ENCODE measurements at places on chromosomes 7 and 10. TPM values are rescaled to one million over a fixed set of nuclear protein-coding genes. Genes with fewer than 3 reads are reported as not detected.
A peak's percentile ranks its signal among the peaks of the same experiment; 100 is the strongest.

- no peaks in the 10 kb centered on the region for H3K4me1 ChIP-seq
- no peak overlapping the region for H3K4me3 ChIP-seq
- DNase-seq: peak; percentile 55
- H3K27me3 ChIP-seq: no peaks in the 10 kb centered on the region
These were observed 14.4 kb downstream of the CDC14C start for GRCh38 chr7:48938539-48939295.

DNA sequence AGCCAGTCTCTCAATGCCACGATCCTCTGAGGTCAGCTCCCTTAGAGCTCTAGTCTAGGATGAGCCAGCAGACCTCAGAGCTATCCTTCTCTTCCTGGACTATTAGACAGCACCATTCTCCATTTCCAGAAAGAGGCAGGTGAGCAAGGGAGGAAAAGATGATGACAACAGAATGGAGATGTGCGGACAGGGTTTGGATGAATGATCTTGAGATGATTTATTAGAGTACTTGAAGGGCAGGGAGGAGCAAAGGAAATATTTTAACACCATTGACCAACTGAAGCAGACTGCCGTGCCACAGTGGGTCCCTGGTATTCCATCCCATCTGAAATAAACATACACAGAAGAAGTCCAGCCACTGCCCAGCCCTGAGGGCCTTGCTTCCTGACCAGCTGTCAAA is 94.3 kb downstream of the CFAP58 start:
- no peak overlapping the region for H3K4me3 ChIP-seq
- H3K36me3 ChIP-seq: no peaks in the 10 kb centered on the region
- no peak overlapping the region for H3K27ac ChIP-seq

GRCh38 chr7:48045195-48045765 is 9.9 kb downstream of the C7orf57 start:
- no peak overlapping the region for H3K27ac ChIP-seq
- no peaks in the 10 kb centered on the region for H3K27me3 ChIP-seq
- no peaks in the 10 kb centered on the region for H3K36me3 ChIP-seq
- no peaks in the 10 kb centered on the region for H3K4me1 ChIP-seq
- H3K4me3 ChIP-seq: no peak overlapping the region

GRCh38 chr10:11236234-11236633 is 218.6 kb downstream of the CELF2 start:
- H3K4me1 ChIP-seq: peaks cover 4% of the 10 kb centered on the region
- no peak for DNase-seq
- H3K27me3 ChIP-seq: no peaks in the 10 kb centered on the region
- no peak overlapping the region for H3K4me3 ChIP-seq
- H3K36me3 ChIP-seq: no peaks in the 10 kb centered on the region
- no peak overlapping the region for H3K27ac ChIP-seq

DNA sequence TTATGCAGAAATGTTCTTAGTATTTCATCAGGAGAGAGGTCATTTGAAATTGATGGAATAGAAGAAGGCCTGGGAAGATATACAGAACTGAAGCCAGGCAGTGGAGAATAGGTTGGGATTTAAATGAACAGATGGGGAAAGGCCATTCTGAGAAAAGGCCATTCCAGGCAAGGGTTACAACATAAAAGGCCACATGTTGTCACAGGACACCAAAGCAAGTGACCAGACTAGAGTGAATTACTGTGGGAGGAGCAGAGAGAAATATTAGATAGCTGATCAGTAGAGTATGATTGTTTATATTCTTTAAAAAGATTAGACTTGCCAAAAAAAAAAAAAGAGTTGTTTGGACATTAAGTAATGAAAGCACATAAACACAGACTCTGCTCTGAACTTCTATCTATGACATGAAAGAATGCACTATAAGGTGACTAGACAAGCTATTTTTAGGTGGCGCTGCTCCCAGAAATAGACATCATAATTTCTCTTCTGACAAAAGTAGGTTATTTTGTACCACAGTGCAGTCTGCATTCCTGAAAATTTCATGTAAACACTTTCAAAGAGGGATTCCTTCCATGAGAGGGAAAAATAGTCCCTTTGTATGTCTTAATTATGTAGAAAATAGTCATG is 55.2 kb upstream of the DKK1 start:
- DNase-seq: no peak
- H3K4me3 ChIP-seq: no peak overlapping the region
- H3K4me1 ChIP-seq: peaks cover 1% of the 10 kb centered on the region
- no peak overlapping the region for H3K27ac ChIP-seq
- H3K36me3 ChIP-seq: no peaks in the 10 kb centered on the region

DNA sequence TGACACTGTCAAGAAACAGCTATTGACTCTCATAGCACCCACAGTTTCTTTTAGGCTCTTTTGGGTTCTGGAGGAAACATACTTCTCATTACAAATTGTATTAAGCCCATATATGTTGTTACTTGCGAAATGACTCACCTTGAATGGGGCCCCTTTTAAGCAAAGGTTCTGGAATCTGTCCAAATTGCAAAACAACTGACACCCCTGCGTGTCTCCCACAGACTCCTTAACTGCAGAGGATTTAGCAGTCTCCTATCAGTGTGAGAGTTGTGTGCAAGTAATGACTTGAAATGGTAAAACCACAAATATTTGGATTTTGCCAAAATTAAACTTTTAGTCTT is 192.3 kb downstream of the DNAJC1 start:
- no peaks in the 10 kb centered on the region for H3K4me1 ChIP-seq
- H3K27ac ChIP-seq: no peak overlapping the region
- peaks cover 4% of the 10 kb centered on the region for H3K27me3 ChIP-seq
- H3K36me3 ChIP-seq: no peaks in the 10 kb centered on the region
- no peak overlapping the region for H3K4me3 ChIP-seq

DNA sequence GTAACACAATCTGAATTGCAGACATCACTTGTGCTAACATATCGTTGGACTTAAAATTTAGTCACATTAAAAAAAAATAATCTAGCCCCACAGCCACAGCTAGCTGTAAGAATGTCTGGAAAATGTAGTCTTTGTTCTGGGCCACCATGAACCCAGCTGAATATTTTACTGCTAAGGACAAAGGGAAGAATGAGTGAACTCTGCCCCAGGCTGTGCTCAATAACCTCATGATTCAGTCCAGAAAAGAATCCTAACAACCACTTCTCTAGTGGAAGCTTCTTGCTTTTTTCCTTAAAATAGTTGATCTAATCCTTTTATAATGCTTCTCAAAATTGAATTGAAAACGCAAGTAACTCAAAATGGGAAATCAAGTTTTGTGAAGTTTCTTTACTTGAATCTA is 25.6 kb upstream of the SOSTDC1 start:
- no peaks in the 10 kb centered on the region for H3K4me1 ChIP-seq
- no peak overlapping the region for H3K27ac ChIP-seq
- H3K27me3 ChIP-seq: no peaks in the 10 kb centered on the region

- H3K36me3 ChIP-seq: no peaks in the 10 kb centered on the region
- H3K4me3 ChIP-seq: no peak overlapping the region
- H3K27me3 ChIP-seq: no peaks in the 10 kb centered on the region
- H3K4me1 ChIP-seq: peaks cover 3% of the 10 kb centered on the region
These were observed 21.0 kb upstream of the LRRC17 start for GRCh38 chr7:102891693-102892261.

GRCh38 chr10:85032981-85033380 is 704.6 kb downstream of the CCSER2 start:
- no peak overlapping the region for H3K4me3 ChIP-seq
- DNase-seq: no peak
- H3K36me3 ChIP-seq: no peaks in the 10 kb centered on the region
- no peaks in the 10 kb centered on the region for H3K27me3 ChIP-seq

GRCh38 chr7:139011373-139011772 is 24.5 kb downstream of the ZC3HAV1L start:
- H3K27me3 ChIP-seq: no peaks in the 10 kb centered on the region
- DNase-seq: no peak
- H3K36me3 ChIP-seq: no peaks in the 10 kb centered on the region
- H3K4me3 ChIP-seq: no peak overlapping the region

DNA sequence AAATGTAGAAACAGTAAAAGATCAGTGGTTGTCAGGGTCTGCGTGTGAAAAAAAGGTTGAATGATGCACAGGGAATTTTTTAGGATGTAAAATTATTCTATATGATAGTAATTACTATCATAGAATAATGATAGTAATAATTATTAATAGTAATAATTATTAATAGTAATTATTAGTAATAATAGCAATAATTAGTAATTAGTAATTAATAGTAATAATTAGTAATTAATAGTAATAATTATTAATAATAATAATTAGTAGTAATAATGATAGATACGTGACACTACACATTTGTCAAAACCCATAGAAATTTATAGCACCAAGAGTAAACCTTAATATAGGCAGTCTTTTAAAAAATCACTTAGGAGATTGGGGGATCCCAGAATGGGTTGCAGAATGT is 4.5 kb upstream of the NUDCD3 start:
- no peaks in the 10 kb centered on the region for H3K4me1 ChIP-seq
- no peak overlapping the region for H3K27ac ChIP-seq
- no peak overlapping the region for H3K4me3 ChIP-seq
- no peaks in the 10 kb centered on the region for H3K36me3 ChIP-seq

GRCh38 chr7:33298848-33299247 is 169.5 kb downstream of the BBS9 start:
- DNase-seq: no peak
- H3K4me1 ChIP-seq: no peaks in the 10 kb centered on the region
- no peaks in the 10 kb centered on the region for H3K36me3 ChIP-seq
- H3K27ac ChIP-seq: no peak overlapping the region
- no peak overlapping the region for H3K4me3 ChIP-seq
- H3K27me3 ChIP-seq: no peaks in the 10 kb centered on the region

DNA sequence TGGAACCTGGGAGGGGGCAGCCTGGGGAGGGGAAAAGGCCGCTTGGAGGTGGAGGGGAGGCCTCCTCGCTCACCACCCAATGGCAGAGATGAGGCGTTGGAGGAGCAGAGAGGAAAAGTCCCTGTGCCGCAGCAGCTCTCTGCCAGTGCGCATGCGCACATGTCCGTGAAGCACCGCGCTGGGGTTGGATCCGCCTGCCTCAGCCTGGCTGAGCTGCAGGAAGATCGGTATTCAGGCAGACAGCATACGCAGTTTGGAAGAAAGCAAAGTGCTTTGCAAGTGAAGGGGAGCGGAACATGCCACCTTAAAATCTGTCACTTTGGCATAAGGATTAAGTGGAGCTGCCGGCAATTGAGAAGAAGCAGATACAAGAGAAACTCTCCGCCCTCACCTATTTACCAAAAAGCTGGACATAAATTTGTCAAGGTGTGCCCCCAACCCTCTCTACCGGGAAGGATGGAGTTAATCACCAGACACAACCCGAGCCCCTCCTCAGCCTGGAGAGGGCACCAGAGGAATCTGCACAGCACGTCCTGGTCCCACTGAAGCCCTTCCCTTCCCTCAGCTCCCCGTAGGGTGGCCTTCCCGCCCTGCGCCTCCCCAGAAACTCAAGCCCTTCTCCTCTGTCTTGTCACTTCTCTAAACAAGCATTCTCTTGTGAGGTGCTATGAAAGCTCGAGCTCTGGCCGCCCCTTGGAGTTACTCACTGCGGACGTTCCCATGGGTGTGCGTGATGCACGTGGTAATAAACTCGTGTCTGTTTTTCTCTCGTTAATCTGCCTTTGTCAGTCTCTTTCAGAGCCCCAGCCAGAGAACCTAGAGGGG is 32.2 kb upstream of the TMEM72 start:
- H3K4me3 ChIP-seq: peak overlapping the region; percentile 50
- peak; percentile 91 for DNase-seq
- H3K27me3 ChIP-seq: no peaks in the 10 kb centered on the region

DNA sequence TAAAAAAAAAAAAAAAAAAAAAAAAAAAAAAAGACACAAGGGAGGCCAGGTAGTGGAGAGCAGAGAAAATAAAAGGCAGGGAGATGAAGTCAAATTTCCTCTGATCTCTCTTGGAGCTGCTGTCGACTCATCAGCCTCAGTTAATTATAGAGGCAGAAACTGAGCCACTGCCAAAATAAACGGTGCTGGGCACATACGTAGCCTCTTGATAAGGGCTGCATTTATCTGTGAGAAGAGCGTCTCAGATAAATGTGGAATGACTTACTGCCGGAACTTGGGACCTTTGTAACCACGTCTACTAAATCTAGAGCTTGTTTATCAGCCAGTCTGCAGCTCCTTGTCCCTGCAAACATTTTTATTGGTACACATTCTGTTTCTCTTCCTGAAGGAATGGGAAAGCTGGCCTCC is 162.3 kb downstream of the BAMBI start:
- H3K27ac ChIP-seq: no peak overlapping the region
- H3K36me3 ChIP-seq: no peaks in the 10 kb centered on the region
- no peak overlapping the region for H3K4me3 ChIP-seq
- DNase-seq: peak; percentile 39
- peaks cover 4% of the 10 kb centered on the region for H3K4me1 ChIP-seq

DNA sequence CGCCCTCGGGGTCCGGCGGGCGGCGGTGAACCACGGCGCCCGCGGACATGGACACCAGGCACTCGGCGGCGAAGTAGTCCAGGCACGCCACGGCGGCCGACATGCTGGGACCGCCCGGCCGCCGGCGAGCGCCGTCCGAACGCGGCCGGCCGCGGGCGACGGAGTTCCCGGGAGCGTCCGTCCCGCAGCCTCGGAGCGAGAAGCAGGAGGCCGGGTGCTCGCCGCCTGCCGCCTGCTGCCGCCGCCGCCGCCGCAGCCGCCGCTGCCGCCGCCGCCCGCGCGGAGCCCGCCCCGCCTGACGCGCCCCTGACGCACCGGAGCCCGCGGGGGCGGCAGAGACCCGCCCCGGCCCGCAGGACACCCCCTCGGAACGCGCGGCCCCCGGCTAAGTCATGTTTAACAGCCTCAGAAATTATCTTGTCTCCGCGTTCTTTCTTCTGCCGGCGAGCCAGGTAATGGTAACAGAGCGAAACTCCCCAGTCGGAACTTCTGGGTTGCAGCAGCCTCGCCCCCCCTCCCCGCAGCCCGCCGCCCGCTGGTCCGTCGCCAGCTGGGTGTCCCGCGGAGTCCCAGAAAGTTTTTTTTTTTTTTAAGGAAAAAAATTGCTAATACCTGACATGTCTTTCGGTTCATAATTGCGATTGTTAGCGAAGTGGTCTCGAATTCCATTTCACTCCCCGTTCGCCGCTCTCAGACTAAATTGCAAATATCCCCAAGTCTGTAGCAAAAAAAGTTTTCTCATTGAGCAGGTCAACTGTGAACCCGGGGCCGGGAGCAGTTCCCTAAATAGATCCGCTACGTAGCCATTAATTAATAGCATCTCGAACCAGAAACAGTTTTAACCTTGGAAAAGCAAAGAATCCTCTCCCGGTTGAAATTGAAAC is at the start of gene KLF14:
KLF14 (minus strand) TSS at position 277 of the 884 bp plus-strand sequence; CDS start at position 103, 174 bp downstream.
- H3K27ac ChIP-seq: no peak within 1 kb of the TSS
- DNase-seq: peak; percentile 32
- peak within 1 kb of the TSS; percentile 39 for H3K4me3 ChIP-seq
- no peaks in the 10 kb centered on the region for H3K27me3 ChIP-seq
- H3K36me3 ChIP-seq: no peaks in the 10 kb centered on the region

PLXDC2 gene
- 41.3 TPM for total RNA-seq

KLF14 gene
- 0.10 TPM for total RNA-seq

SCRN1 gene
- total RNA-seq: 41.7 TPM

MLXIPL gene
- total RNA-seq: 4.5 TPM

HACD1 gene
- 6.4 TPM for total RNA-seq

GLI3 gene
- 66.3 TPM for total RNA-seq

ORAI2 gene
- 15.6 TPM for total RNA-seq

AGBL3 gene
- 8.1 TPM for total RNA-seq

MYO1G gene
- total RNA-seq: 0.92 TPM

GOT1 gene
- total RNA-seq: 18.2 TPM

MYH16 gene
- not detected for total RNA-seq

TUBB8 gene
- total RNA-seq: not detected
